ENCODE measurements at places on chromosomes 11 and 22.

GRCh38 chr22:23079240-23079768 lies 9.0 kb downstream of the GNAZ start:
- no peak for DNase-seq

DNA sequence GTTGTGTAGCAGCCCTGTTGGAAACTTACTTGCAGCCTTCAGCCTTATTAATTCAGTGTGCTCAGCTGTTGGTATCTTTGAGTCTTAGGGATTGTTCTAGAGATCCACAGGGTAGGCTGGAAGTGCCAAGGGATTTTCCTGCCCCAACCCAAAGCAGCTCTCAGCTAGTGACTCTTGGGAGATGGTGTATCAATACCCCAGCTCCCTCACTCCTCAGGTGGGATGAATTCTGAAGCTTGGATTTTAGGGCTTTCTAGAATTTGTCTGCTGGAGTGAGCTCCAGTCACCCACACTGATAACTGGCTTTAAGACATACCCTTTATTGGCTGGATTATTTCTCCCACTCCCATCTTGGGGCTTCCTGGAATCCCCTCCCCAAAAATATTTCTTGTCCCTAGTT lies 493.0 kb downstream of the MN1 start:
- DNase-seq: no peak

- no peak for DNase-seq
Observed at GRCh38 chr22:48496226-48496845, 1331.3 kb downstream of the BRD1 start.

- DNase-seq: no peak
Observed at GRCh38 chr22:45977003-45977411, at the start of gene WNT7B. WNT7B (minus strand) TSS chr22:45977162; CDS start chr22:45976754, 408 bp downstream.

- DNase-seq: peak; percentile 41
Observed at GRCh38 chr11:75583718-75584658, 21.9 kb downstream of the SERPINH1 start.

DNA sequence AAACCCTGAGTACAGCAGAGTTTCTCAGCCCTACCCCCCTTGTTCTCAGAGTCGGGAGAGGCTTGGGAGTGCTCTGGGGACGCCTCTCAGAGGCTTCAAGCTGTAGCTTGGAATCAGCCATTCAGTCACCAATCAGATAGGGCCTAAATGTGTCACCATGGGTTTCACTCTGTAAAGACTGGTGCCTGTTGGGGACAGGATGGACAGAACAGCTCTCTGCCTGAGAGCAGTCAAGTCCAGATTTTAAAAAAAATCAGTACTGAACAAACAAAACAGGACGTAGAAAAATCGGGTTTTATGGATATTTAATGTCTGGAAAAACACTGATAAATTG lies 1.3 kb downstream of the FADD start:
- no peak for DNase-seq

DNA sequence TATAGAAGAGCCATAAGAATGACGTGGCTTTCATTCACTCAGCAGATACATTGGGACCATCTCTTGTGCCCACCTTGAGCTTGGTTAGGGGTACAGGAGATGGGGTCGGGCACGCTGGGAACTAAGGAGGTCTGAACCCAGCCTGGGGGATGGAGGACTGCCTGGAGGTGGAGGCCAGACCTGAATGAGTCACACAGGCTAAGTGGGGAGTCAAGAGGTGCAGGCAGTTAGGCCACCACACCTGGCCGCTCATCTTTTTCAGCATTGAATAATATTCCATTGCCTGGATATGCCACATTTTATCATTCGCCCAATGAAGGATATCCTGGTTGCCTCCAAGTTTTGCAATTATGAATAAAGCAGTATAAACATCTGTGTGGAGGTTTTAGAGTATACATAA lies 3.8 kb upstream of the PPIL2 start:
- no peak for DNase-seq

DNA sequence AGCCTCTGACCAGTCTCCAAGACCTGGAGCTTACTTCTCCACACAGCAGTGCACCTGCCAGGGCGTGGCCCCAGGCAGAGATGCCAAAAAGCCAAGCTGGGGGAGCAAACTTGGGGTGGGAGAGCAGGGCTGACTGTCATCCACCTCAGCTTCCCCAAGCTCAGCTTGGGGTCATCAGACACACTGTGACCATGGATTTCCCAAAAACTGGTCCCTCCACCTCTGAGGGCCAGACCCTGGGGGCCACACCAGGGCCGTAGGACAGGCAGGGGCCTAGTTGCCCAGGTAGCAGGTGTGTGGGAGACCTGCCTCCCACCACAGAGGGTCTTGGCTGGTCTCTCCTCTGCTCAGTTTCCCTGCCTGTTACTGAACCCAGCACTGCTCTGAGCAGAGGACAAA lies 30.6 kb downstream of the ARVCF start:
- DNase-seq: no peak

DNA sequence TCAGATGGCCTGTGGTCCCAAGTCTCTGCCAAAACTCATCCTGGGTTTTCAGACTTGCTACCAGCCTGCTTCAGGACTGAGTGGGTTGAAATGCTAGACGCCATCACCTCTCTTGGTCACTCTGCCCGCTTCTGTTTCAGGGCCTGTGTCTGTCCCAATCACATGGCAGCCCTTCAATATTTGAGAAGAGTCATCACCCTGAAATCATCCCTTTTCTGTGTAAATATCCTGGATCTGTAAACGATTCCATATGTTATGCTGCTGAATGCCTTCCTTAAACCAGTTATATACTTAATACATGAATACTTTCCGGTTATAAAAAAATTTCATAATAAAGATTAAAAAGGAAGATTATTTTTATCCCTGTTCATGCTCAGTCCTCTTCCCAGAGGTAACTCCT lies 39.8 kb upstream of the TLCD5 start:
- no peak for DNase-seq

DNA sequence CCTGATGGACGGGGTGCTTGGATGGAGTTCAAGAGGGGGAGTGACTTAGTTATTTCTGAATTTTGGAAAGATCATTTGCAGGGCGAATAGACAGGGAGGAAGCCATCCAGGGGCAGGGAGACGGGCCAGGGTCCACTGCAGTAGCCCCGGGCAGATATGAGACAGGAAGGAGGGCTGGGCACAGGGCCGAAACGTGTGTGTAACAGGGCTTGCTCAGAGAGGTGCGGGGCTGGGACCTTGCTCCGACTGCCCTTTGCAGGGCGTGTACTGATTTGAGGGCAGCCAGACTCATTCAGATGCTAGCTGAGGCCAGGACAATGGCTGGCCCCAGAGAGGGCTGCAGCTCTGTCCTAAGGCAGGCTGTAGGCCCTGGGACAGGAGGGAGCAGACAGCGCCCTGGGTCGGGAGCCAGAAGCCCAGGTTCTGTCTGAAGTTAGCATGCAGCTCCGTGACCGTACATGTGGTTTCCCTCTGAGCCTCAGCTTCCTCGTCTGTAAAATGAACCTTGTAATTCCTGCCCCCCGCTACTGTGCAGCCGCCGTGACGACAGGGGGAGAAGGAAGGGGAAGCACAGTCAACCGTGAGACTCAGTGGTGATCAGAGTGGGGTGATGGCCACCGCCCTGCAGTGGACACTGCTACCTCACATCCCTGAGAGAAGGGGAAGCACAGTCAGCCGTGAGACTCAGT lies 103.4 kb downstream of the PHF21B start:
- no peak for DNase-seq
